ENCODE measurements at places on chromosomes 5 and 9.

- no peak for DNase-seq
Measured at GRCh38 chr9:104826079-104826775, 62.3 kb downstream of the NIPSNAP3B start.

- DNase-seq = no peak
Measured at GRCh38 chr5:43245724-43246385, 53.8 kb downstream of the NIM1K start.

GRCh38 chr9:135127718-135128670 lies 40.5 kb downstream of the OLFM1 start:
- DNase-seq = no peak

DNA sequence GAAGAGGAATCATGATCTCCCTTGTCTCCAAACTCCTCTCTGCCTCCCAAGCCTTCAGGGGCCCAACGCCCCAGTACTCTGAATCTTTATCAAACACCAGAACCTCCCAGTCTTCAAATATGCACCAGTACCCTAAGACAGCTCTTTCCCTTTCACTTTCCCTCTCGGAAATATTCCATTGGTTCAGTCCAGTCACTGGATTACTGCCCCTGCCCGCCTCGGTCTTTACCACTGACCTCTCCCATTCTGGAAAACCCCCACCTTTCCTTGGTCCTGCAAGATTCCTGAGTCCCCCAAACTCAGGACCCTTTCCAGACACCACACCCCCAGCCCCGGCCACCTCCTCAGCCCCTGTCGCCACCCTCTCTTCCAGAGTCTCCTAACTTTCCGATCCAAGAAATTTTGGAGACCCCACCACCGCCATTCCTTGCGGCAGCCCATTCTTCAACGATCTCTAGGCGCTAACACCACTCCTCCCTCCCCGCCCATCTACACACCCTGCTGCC lies 674 bp downstream of the C5orf15 start:
- DNase-seq = no peak

DNA sequence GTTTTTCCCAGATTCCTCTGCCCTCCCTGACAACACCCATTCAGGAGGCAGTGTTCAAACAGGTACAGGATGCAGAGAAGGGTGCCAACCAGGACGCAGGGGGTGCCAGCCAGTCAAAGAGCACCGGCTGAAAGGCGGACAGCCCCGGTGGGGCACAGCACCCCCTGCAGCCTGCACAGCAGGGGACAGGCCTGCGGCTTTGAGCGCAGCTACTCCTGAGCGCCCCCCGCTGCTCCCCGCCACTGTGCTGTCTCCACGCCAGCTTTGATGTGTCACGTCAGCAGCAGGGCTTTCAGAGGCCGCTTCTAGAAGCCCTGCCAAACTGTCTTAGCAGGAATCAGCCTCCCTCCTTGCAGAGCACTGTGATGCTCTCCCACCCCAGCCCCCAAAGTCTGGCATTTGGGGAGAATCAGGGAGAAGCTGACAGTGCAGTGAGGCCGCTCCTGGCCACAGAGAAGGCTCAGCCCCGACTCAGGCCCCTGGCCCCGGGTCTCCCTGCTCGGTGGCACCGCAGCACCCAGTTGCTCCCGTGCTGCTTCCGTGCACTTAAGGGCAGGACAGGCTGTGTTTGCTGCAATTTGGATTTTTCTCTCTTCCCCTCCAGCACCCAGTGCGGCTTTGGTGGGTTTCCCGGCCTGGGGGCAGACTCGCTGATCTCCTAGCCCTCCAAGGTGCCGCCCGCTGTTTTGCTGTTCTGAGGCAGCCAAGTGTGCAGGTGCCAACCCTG lies 20.3 kb downstream of the AK8 start:
- no peak for DNase-seq

DNA sequence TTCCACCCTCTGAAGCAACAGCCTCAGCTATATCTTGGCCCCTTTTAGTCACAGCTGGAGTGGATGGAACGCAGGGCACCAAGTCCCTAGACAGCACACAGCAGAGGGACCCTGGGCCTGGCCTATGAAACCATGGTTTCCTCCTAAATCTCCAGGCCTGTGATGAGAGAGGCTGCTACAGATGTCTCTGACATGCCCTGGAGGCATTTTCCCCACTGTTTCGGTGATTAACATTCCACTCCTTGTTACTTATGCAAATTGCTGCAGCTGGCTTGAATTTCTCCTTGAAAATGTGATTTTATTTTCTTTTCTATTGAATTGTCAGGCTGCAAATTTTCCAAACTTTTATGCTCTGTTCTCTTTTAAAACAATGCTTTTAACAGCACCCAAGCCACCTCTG lies 384.8 kb downstream of the PRR16 start:
- DNase-seq = no peak

Measured in stimulated activated CD4-positive, alpha-beta T cell treated with anti-CD3 and anti-CD28 coated beads, TNF-alpha, amount 100 ng/mL, for 1 hour (primary cell).